ENCODE measurements at places on chromosomes 1 and 21.

DNA sequence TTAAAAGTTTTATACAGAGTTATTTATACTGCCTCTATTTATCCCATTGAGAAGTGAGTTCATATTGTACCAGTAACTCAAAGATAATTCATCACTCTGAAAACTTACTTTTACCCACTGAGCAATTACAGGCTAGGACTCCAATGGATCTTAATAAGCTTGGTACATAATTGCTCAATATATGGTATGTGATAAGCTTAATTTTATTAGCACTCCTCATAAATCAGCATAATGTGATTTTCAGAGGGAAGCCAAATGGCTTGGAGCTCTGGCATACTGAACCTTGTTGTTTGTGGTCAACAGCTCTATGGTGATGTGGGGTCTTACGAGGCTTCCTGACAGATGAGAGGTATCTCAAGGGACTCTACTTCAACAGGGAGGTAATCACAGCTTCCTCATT, 26.3 kb downstream of the ADAM30 start:
- no peak for DNase-seq

DNA sequence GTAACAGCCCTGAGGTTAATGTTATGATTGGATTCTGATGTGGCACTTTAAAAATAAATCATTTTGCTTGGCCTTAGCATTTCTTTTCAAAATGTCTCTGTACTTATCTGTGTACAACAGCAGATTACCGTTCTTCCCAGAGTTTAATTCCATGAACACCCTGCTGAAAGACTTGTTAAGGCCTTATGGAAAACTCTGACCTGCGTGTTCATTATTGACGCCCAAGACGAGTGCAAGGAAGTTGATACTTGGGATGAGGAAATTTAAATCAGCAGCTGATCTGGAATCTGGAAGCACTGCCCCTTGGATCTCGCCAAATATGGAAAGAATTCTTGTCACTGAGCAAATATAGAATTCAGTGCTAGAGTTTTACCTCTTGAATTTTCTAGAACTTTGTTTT, 6.7 kb downstream of the ERG start:
- no peak for DNase-seq

DNA sequence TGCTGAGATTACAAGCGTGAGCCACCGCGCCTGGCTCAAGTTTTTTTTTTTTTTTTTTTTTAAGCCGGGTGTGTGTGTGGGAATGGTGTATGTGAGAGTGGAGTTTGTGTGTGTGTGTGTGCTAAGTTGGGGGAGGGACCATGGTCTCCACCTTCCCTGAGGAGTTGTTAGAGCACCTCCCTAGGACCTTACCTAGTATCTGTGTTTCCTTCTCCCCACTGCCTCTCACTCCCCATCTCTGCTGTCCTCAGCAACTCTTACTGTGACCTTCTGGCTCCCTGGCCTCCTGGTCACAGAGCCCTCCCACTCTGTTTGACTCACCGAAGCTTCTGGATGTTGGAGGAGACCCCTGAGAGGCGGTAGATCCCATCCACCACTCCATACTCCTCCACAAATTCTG, 10.4 kb downstream of the ARHGAP30 start:
- DNase-seq: no peak

DNA sequence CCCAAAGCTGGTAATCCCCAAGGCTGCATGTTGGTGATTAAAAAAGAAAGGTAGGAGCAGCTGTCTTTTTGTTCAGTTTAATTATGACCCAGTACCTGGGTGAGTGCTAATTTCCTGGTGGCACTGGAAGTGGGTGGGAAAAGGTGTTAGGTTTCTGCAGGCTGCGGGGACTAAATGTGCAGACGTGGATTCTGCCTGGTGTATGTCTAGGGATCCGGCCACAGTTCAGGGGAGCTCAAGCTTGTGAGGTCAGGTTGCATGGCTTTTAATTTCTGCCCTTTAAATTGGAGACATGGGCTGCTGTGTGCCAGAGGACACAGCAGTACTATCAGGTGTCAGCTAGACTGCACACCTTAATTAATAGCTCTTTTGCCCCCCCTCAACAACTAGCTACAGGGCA, 20.3 kb upstream of the TBX19 start:
- DNase-seq: no peak

GRCh38 chr1:116001739-116002487, 25.6 kb downstream of the SLC22A15 start:
- DNase-seq: no peak

DNA sequence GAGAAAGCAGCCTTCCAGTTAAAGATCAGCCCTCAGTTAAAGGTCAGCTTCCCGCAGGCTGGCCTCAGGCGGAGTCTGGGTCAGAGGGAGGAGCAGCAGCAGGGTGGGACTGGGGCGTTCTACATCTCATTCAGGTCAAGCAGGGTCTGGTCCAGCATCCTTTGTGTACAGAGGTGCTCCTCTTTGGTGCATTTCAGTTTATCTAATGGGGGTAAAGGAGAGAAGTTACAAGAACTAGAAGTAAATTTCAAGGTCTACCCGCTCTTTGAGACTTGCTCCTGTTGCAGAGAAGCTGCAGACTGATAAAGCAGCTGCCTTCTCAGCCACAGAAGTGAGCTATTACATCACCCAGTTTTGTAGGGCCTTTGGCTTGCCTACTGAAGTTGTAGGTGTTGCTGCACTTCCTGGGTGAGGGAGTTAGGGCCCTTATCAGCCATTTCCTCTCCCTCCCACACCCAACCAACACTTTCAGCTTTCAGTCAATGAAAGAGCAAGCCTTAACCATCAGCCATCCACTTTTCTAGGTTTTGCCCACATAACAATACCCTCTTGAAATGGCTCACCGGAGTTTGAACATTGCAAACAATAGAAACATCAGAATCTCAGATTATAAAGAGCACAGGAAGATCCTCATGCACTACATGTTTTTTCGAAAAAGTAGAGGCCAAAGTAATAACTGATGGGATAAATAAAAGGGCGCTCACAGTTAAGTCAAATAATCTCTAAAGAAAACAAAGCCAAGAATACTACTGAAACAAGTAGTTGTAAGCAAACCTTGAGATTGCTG, 2.8 kb upstream of the NUP210L start:
- DNase-seq: peak; percentile 79

GRCh38 chr1:1080122-1080757, 6.1 kb upstream of the RNF223 start:
- DNase-seq: peak; percentile 26

- DNase-seq: peak; percentile 61
Measured at GRCh38 chr1:211352985-211353515, 26.4 kb downstream of the TRAF5 start.

- peak; percentile 32 for DNase-seq
Measured at GRCh38 chr21:42850866-42851391, 28.4 kb downstream of the WDR4 start.

- no peak for DNase-seq
Measured at GRCh38 chr1:184823080-184823479, 68.4 kb upstream of the EDEM3 start.

DNA sequence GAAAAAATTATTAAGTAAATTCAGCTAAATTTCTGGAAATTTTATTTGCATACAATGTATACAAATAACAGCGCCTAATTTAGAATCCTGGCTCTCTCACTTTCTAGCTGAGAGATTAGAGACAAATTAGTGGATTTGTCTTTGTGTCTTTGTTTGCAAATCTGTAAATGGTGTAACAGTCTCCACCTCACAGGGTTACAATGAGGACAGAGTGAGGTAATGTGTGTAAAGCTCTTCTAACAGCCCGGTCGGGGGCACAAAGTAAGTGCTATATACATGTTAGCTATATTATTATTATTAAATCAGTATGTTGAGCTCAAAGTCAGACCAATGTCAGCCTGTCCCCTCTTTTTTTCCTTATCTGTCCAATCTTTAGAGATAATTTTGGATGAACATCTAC, 5.0 kb upstream of the ADAMTSL4 start:
- DNase-seq: no peak

DNA sequence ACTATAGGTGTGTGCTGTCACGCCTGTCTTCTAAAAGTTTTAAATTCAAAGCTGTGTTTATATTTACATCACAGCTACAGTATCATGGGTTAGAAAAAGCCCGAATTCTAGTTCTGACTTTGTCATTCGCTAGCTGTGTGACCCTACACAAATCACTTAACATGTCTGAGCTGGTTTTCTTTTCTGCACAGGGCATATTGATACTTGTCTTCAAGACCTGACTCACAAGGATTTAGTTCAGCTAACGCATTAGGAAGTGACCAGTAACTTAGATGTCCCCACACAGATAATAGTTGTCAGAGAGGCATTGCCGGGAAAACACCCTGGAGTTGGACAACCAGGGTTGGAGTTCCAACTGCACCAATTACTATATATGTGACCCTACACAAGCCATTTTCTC, 25.9 kb downstream of the GIPC2 start:
- DNase-seq: no peak

DNA sequence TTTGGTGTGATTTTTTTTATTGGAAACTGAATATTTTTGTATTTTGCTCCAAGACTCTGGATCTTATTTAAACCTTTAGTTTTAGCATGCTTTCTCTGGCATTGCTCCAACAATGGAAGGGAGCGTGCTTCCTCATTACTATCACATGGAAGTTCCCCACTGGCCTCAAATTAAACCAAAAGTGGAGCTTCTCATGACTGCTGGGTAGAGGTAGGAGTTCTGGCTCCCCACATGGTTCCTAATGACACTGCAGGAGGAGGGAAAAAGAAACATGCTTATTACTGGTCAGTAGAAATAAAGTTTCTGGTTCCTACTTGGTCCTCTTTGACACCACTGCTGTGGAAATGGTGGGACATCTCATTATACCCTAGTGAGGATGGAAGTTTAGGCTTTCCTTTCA, 310.5 kb downstream of the PTGER3 start:
- DNase-seq: no peak

DNA sequence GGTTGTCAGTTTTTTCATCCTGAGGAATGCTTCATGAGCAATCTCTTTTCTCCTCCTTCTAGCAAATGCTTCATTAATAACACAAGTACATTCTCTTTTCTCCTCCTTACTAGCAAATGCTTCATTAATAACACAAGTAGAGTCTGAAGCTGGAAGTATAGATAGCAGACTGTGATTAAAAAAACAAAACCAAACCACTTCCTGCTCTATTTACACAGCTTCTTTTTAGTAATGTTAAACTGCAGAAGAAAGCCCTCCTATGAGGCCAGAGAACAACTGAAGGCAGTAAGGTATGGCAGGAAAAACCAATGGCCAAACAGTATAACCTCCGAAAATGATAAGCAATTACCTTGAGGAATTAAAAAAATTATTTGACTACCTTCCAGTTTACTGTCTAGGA, 90.1 kb downstream of the ZSWIM5 start:
- DNase-seq: no peak

DNA sequence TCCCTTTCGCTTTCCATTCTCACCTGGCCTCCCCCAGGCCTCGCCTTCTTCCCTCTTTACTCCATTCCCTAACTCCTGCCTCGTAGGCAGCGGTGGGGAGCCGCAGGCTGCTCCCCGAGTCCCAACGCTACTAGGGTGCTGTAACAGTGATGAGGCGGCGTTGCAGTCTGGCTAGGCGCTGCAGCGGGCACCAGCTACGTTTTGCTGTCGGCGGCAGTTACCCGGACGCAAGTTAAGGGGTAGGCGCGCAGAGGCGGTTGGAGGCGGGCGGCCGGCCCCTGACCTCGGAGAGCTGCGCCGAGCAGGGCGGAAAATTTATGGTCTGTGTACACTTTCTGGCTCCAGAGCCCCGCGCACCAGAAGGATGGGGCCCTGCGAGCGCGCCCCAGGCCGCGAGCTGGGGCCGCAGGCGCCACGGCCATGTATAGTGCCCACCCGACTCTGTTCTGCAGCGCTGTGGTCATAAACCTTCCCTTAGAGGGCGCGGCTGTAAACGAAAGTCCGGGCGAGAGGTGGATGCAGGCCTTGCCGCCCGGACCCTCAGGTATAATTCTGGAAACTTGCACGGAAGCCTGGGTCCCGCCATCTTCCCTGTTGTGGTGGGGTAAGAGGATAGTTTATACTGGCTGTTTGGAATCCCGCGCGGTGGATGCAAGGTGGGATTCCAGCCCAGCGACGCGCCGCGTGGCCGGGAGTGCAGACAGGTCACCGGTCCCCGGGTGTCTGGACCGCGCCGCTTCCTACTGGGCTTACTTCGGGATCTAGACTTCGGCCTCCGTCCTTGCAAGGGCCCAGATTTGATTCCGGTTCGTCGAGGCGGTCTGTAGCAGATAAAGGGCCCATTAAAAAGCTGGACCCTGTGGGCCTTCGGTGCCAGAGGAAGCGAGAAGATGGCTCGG, 15.0 kb downstream of the HLX start:
- no peak for DNase-seq

- DNase-seq: no peak
Measured at GRCh38 chr1:164155347-164155746, 403.6 kb upstream of the PBX1 start.

DNA sequence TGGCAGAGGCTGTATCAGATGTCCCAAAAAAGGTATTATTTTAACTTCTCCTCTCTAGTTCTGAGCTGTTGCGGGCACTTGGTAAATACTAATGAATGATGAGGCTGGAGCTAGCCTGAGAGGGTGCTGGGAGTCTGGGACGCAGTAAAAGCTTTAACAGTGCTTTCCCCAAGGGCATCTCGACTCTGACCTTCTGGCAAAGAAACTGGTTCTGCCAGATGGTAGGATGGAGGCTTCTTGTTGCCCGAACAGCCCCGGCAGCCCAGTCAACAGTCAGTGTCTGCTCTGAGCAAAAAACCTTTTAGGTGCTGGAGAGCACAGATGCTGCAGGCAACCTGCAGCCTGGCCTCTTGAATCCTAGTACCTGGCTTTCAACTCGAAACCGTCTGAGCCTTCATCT, 2.5 kb upstream of the PNRC2 start:
- DNase-seq: no peak

DNA sequence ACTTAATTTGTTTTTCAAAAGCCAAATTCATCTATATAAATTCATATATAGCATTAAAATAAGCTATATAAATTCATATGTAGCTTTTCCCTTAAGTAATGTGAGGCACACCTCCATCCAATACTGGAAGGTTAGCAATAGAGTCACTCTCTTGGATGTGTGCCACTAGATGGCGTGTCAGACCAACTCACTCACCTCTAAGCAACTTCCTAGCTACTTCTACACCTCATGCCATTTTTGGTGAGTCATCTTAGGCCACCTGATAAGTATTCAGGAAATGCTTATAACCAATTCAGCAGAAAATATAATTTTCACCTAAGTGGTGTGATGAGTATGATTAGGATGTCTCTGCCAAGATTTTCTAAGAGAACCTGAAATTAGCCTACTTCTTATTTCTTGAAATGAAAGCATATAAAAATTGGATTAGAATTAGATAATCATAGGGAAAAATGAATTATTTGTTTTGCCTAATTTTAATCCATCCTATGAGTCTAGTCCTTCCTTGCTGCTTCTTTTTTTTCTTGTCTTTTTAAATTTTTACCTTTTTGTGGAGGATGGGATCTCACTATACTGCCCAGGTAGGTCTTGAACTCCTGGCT, 34.4 kb upstream of the TADA1 start:
- peak; percentile 65 for DNase-seq

GRCh38 chr1:13960375-13960987, 260.5 kb downstream of the PRDM2 start:
- DNase-seq: peak; percentile 48

DNA sequence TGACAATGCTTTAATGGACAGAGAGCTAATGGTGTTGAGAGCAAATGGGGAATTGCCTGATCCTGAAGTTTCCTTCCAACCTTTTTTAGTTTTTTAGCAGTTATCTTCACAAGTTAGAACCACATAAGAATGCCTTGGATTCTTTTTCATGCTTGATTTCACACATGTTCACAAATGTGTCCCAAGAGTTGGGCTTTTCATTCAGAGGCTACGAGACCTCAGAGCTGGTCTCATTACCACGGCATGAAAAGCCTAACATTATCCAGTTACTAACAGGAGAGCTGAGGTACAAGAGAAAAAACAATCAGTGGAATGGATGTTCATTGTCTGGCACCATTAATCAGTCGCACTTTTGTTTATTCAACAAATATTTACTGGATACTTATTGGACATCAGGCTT, 340.6 kb downstream of the ZNF326 start:
- DNase-seq: no peak

- DNase-seq: no peak
Measured at GRCh38 chr1:41538741-41539417, 54.4 kb upstream of the EDN2 start.

Data from stimulated activated naive CD8-positive, alpha-beta T cell treated with anti-CD3 and anti-CD28 coated beads, Interleukin-15, amount 100 ng/mL, for 72 hours (primary cell).